ENCODE measurements at places on chromosomes 1 and 21.

DNA sequence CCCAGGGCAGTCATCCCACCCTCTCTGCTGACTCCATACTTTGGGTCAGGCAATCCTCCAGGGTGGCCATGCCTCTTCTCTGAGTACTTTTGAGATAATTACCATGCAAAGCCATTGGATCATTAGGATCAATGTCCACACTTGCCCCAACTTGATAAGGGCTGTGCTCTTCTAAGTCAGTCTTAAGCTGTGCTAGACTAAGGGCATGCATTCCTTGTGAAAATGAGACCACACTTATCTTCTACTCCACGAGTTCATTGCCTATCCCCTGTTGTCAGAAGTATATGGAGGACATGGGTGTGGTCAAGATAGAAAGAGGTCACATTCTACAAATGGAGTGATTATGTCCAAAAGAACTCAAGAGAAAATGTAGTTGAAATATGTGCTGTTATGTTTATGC lies 18.9 kb upstream of the SSX2IP start:
- no peak for DNase-seq

GRCh38 chr1:111967886-111968285 lies 21.6 kb downstream of the KCND3 start:
- DNase-seq, result no peak

GRCh38 chr1:61182049-61182448 lies 99.7 kb downstream of the NFIA start:
- peak; percentile 80 for DNase-seq

GRCh38 chr1:36150296-36151133 lies 1.2 kb upstream of the TRAPPC3 start:
- peak; percentile 96 for DNase-seq

GRCh38 chr1:21042929-21043605 lies 133.6 kb downstream of the EIF4G3 start:
- DNase-seq, result peak; percentile 88

- peak; percentile 27 for DNase-seq
These were observed 32.2 kb upstream of the CYP4X1 start for GRCh38 chr1:46991083-46991923.
